ENCODE measurements at places on chromosomes 1 and 21.

DNA sequence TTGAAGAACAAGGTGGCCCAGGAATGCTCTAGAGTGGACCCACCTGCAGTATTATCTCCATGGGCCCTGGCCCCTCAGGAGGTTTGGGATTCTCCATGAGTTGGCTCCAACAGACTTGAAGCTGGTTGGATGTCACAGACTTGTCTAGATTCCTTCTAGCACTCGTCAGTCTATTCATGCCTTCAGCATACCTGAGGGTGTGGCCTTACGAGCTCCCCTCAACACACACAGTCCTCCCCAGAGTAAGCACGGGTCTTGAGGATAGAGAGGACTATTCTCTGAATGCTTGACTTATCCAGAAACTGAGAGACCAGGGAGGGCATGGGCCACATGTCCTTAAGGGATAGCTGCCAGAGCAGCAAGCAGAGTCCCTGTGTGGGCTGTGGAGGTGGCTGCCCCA is 45.9 kb upstream of the COL6A1 start:
- peak; percentile 51 for DNase-seq

DNA sequence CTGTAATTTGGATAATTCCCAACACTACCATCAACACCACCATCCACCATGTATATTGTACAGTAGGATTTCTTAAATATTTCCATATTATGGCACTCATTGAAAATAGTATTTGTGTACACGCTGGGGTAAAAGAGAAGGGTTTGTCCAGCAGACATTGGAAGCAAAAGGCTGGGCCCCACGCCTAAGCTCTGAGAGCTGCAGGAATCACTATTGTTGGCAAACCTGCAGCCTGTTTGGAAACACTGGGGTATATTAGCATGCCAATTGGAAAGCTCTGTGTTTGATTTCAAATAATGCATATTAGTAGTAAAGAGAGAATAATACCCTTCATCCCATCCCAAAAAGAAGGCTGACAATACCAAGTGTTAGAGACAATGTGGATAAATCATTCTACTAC is 81.5 kb upstream of the DPYD start:
- DNase-seq = peak; percentile 54

DNA sequence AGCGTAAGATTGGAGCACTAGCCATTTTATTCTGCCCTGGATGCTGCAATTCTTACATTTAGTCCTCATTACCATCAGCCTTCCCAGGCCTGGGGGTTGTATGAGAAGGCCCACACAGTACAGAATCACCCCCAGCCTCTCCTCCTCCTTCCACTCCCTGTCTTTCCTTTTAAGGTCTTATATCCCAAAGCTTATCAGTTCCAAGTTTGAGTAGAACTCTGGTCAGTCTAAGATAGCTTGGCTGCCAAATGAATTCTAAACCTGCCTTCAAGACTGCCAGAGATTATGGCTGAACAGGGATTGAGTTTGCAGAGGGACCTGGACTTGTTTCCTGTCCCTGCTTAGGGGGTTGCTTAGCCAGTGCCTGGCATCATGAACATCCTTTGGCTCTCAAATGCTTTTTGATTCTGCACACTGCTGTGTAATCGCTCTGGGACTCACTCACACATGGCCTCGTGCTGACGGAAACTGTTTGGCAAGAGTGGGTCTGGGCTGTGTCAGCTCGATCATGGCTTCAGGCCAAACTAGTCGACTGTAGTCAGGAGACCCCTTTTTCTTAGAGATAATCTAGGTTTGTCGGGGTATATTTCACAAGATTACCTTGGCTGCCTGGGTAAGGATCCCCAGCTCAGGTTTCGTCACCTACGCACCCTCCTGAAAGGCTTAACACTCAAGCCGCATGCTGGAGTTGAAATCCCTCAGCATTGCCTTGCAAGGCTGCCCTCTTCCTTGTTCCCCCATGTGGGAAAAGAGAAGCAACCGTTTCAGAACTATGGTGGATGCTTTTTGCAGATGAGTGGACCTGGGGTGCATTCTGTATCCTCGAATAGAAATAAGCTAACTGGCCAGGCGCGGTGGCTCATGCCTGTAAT is 252.6 kb downstream of the NFIA start:
- peak; percentile 49 for DNase-seq

GRCh38 chr21:34797921-34798535 is 129.2 kb downstream of the CLIC6 start:
- no peak for DNase-seq

- no peak for DNase-seq
Observed at GRCh38 chr1:200634261-200635122, 13.9 kb upstream of the KIF14 start.

DNA sequence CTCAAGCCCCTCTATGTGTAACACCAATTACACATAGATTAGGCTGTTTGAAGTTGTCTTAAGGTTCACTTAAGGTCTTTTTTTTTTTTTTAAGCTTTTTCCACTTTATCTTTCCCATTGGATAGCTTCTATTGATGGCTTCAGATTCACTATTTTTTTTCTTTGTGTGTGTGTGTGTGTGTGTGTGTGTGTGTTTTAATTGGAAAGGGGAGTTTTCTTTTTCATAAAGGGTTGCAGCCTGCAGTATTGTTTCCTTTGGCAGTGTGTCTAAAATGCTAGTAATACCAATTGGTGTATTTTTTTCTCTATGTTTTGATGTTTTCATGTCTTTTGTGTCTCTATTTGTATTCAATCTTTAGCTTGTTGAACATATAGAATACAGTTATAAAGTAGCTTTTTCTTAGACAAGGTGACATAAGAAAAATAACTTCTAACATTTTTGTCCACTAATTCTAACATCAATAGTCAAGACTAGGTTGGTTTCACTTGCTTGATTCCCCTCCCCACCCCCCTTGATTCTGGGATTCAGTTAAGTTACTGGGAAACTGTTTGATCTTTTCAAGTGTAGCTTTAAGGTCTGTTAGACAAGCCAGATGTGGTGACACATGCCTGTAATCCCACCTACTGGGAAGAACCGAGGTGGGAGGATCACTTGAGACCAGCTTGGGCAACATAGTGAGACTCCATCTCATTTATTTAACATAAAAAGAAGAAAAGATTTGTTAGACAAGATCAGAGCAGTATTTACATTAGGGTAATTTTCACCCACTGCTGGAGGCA is 21.4 kb downstream of the PRRC2C start:
- DNase-seq = peak; percentile 35

DNA sequence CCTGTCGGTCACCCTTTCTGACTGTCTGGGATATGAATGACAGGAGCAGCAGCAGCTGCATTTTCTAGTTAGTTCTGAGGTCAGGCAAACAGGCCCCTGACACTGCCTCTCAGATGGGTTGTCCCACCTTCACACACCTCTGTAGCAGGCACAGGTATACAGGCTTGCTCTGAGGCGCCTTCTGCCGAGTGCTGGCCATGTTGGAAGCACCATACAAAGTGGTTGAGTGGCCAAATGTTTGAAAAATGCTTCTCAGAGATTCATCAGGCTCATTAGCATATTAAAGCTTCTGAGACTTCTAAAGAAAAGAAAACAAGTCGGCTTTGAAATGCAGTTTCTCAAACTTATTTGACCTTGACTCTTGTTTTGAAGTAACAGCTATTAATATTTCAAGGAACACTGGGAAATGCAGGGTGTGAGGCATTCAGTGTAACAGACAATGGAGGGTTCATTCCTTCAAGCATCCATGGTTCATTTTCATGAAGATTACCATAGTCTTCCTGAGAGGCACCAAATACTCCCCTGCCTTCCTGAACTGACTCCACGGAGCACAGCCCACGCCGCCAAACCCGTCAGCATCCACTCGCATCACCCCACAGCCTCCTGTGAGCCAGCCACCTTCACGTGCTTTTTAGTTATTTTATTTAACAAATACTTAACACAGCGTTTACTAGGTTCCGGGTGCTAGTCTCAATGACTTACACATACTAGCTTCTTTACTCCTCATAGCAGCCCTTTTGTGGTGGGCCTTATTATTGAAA is 81.8 kb downstream of the KCNN3 start:
- no peak for DNase-seq

DNA sequence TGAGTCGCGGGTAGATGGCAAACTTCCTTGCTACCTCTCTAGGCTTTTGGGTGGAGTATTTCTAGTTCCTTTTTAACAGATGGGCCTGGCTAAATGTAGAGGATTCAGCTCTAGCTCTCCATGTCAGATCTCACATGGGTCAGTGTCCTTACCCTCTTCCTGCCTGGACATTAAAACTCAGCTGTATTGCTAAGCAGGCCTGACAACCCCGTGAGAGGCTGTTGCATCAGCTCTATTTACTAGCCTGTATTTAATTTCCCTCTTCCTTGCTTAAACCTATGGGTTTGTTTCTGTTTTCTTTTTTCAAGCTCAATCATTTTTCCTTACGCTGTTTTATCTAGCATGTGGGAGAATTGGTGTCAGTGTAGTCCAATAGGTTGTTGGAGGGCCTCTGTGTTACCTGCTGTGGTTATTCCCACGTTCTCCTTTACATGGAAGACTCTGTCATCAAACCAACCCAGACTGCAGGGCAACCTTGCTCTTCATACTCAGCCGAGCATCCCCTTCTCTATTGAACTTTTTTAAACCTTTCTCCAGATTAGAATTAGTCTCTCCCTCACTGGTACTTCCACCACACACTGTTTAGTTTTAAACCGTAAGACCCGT is 79.5 kb upstream of the BACH1 start:
- DNase-seq = peak; percentile 29

GRCh38 chr1:210586771-210587170 is 258.1 kb downstream of the HHAT start:
- no peak for DNase-seq

GRCh38 chr1:44359234-44359935 is 4.3 kb upstream of the ERI3 start:
- DNase-seq = no peak

DNA sequence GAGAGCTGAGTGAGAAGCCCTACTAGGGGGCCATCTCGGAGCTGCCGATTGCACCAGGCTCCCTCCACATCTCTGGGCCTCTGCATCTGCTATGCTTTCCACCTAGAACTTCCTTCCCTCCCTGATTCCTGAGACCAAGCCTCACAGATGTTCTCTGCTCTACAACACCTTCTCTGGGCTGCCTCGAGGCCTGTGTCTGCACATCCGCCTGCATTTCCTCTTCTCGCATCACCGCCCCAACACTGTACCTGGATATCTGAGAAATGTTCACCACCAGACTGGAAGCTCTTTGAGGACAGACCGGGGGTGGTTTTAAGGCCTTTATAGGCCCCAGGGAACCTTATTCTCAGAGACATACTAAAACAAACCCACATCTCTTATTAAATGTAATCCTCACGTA is 20.7 kb downstream of the CTNNBIP1 start:
- no peak for DNase-seq

DNA sequence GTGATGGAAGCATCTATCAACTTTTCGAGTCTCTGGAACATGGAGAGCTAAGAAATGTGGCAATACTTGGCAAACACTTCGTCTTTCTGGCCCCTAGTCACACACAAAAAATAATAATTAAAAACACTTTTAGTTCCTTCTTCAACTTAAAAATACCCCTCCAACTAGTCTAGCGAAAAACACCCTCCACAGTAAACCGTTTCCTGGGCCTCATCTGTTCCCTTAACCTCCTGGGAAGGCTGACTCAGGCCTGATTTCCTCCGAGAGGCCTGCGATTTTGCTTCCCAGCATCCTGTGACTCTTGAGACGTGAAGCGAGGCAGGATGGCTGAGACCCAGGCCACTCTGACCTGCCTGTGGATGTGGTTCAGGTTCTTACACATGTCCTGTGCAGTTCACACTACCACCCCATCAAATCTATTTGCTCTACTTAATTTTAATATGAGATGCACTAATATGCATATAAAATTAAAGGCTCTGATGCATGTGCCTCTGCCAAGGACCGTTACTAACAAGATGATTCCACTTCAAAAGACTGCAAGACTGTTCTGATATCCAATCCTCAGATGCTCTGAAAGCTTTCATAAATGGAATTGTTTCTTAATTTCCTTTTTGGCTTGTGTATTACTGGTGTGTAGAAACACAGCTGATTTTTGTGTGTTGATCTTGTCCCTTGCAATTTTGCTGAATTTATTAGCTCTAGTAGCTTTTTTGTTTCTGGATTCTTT is 3.5 kb downstream of the NAV1 start:
- peak; percentile 75 for DNase-seq

DNA sequence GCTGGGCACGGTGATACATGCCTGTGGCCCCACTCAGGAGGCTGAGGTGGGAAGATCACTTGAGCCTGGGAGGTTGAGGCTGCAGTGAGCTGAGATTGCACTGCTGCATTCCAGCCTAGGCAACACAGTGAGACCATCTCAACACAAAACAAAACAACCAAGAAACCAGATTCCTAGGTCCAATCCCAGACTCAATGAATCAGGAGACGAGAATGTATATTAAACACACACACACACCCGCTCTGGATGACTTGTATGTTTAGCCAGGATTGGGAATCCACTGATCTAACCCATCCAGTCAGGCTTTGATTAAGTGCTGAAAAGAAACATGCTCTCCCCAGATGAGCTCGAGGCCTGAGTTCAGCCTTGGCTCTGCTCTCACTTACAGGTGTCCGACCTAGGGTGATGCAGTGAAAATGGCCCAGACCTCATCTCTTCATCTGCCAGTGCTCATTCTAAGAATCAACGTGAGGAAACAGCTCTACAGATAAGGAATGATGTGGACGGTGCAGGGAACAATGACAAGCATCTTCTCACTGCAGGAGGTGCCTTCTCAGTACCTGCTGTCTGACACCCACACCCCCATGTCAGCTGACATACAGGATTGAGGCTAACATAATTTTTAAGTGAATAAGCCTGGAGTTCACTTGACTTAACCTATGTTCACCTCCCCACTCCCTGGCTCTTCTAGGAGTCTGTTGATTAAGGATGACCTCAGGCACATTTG is 15.3 kb upstream of the SRSF4 start:
- DNase-seq = peak; percentile 77

DNA sequence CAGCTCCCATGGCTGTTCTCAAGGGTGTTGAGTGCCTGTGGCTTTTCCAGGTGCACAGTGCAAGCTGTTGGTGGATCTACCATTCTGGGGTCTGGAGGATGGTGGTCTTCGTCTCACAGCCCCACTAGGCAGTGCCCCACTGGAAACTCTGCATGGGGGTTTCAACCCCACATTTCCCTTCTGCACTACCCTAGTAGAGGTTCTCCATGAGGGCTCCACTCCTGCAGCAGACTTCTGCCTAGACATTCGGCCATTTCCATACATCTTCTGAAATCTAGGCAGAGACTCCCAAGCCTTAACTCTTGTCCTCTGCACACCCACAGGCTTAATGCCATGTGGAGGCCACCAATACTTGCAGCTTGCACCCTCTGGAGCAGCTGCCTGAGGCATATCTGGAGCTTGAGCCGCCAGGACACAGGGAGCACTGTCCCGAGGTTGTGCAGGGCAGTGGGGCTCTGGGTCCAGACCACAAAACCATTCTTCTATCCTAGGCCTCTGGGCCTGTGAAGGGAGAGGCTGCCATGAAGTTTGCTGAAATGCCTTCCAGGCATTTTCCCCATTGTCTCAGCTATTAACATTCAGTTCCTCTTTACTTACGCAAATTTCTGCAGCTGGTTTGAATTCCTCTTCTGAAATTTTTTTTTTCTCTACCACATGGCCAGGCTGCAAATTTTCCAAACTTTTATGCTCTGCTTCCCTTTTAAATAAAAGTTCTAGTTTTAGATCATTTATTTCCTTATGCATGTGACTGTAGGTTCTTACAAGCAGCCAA is 8.8 kb upstream of the CAPN8 start:
- no peak for DNase-seq

Data from fibroblast of the aortic adventitia (primary cell).